ENCODE measurements at places on chromosomes 12 and 14.

DNA sequence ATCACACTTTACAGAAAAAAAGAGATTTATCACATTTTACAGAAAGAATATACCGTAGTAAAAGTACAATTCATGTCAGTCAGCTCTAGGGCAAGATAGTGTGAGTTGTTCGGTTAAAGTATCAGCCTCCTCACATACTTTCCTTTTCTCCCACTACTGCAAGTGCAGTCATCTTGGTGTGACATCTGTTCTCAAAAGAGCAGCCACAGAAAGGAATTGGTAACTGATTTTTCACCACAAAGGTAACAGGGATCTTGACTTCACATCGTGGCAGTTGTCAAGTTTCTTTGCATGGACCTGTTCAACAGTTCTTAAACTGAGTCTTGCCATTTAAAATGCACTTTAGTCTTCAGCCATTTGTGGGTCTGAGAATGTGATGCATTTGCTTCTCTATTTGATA, 5.0 kb upstream of the E2F7 start:
- no peak for DNase-seq

GRCh38 chr14:92325835-92326234, 2.9 kb downstream of the SLC24A4 start:
- DNase-seq: no peak

- no peak for DNase-seq
Measured at GRCh38 chr14:38125481-38126037, 82.1 kb upstream of the SSTR1 start.

GRCh38 chr14:63300854-63301253, 17.9 kb downstream of the GPHB5 start:
- DNase-seq: no peak

GRCh38 chr14:95362138-95362494, 42.4 kb upstream of the CLMN start:
- no peak for DNase-seq

DNA sequence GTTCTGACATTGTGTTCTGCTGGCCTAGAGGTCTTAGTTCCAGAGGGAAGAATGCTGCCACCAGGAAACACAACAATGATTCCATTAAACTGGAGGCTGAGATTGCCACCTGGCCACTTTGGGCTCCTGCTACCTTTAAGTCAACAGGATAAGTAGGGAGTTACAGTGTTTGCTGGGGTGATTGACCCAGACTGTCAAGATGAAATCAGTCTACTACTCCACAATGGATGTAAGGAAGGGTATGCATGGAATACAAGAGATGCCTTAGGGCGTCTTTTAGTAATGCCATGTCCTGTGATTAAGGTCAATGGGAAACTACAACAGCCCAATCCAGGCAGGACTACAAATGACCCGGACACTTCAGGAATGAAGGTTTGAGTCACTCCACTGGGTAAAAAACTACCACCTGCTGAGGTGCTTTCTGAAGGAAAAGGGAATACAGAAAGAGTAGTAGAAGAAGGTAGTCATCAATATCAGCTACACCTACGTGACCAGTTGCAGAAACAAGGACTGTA, 852.6 kb downstream of the LRFN5 start:
- no peak for DNase-seq

GRCh38 chr12:19273482-19274330, 144.2 kb downstream of the PLEKHA5 start:
- DNase-seq: no peak
